D721Med (cell line): ENCODE measurements at places on chromosomes 7 and 10.

GRCh38 chr10:77400033-77400432 is 237.6 kb downstream of the KCNMA1 start:
- DNase-seq: no peak

- DNase-seq: no peak
Observed at GRCh38 chr10:123507298-123507697, 158.9 kb upstream of the GPR26 start.

DNA sequence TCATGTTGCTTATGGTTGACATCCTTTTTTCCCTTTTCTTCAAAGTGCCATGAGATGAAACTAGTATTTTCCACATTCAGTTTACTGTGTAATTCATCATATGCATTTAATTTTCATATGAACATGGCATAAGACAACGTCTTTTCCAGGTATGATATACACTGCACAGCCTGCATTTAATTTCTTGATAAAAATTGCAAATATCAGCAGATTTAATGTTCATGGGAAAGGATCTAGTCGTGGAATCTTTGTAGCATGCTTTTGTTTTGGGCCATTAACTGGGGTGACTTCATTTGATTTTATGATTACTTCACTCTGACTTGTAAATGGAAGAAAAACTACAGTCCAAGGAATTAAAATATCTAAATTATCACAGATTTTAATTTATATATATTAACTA is 837.3 kb downstream of the IPMK start:
- no peak for DNase-seq

DNA sequence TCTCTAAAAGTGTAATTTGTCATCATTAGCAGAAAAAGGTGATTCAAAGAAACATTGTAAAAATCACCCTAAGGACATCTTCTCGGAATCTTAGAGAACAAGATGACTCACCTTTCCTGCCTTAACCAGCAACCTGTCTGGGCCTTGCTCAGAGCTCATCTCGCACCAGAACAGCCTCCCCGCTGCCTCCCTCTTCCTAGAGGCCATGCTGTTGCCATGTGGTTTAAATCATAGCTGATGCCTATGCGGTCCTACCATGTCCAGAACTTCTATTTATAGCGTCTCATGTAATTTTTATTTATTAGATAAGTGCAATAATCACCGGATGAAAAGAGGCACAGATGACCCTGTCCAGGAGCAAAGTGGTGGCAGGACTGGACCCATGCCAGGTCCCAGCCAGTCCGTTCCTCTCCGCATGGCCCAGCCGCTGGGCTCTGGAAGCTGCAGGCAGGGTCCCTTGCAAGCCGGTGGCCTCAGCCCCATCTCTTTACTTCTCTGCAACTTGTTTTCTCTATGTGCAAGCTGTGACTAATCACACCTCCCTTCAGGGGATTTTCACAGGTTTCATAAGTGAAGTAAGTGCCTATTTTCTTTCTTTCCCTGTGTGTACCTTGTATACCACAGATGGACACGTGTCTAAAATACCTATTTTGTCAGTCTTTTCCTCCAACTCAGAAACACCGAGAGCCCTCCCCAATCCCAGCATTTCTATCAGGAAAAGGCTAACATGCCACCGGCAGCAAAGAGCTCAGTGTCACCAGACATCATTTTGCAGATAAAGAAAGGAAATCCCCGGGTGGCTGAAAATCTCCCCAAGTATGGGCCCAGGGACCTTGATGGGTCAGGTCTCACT is 27.1 kb downstream of the KLF6 start:
- DNase-seq: no peak

DNA sequence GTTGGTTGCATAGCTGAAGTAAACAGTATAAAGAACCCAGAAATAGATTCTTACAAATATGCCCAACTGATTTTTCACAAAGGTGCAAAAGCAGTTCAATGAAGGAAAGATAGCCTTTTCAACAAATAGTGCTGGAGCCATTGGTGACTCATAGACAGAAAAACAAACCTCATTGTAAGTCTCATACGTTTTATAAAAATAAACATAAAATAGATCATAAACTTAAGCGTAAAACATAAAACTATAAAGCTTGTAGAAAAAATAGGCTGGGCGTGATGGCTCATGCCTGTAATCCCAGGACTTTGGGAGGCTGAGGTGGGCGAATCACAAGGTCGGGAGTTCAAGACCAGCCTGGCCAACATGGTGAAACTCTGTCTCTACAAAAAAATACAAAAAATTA is 318.8 kb upstream of the IGFBP3 start:
- DNase-seq: no peak

DNA sequence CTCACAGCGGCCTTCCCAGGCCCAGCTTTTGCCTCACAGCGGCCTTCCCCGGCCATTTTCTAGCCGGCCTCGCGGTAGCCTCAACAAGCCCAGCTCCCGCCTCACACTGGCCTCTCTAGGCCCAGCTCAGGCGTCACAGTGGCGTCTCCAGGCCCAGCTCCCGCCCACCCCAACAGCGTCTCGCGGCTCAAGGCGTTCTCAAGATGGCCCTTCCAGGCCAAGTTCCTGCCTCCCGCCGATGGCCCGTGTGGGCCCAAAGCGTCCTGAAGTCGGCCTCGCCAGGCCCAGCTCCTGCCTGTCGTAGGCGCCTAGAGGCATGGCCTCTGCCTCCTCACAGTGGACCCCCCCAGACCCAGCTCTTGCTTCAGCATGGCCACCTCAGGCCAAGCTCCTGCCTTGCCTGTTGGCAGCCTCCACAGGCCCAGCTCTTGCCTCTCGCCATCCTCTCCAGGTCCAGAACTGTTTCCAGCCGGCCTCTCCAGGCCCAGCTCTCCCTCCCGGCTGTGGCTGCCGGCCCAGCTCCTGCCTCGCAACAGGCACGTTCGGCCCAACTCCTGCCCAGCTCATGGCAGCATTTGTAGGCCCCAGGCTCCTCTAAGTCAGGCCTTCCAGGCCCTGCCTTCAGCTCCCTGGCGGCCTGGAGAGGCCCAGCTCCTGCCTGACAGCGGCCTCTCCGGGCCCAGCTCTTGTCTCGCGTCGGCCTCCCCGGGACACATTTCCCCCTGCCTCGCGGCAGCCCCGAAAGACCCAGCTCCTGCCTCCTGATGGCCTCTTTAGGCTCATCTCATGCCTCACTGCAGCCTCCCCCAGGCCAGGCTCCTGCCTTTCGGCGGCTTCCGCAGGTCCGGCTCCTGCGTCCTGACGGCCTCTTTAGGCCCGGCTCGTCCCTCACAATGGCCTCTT is 18.8 kb upstream of the TMEM248 start:
- DNase-seq: no peak

DNA sequence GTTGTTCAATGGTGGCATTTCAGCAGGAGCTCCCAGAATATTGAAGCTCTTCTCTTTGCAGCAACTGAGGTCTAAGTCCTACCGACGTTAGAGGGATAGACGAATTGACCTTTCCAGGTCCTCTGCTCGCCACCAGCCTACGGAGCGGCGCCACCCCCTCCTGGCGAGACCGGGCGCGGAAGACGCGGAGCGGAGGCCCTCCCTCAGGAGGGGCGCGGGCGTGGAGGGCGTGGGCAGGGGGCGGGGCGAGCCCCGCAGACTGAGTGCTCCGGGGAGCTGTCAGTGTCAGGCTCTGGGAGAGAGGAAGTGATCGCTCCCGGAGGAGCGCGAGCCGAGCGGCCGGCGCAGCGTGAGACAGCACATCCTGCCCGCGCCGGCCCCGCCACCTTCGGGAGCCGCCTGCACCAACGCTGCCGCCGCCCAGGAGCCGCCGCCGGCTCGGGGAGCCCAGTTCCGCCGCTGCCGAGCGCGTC is at the start of gene DYNC1I1:
Gene DYNC1I1 (plus strand): TSS at position 257 of the 473 bp plus-strand sequence. CDS start 32,176 bp downstream, outside the sequence.
- DNase-seq: peak; percentile 63

GRCh38 chr10:113522460-113522859 is 30.4 kb upstream of the HABP2 start:
- DNase-seq: no peak

DNA sequence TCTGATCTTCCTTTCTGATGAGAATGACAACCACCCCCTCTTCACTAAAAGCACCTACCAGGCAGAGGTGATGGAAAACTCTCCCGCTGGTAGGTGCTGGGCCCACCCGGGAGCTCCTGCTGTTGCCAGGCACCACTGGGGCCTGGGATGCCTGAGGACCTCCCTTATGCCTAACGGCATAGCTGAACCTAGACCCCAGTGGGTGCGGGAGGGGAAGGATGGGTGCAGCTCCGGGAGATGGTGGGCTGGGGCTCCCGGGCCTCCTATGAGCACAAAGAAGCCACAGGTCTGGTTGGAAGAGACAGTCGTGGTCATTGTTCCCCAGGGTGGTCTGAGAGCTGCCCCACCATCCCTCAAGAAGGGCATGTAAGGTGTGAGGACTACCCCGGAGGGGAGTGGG is 15.6 kb upstream of the VSIR start:
- no peak for DNase-seq

GRCh38 chr10:128116851-128117615 is 9.2 kb downstream of the MKI67 start:
- no peak for DNase-seq

- DNase-seq: no peak
Observed at GRCh38 chr7:122507591-122507990, 191.3 kb downstream of the RNF133 start.

DNA sequence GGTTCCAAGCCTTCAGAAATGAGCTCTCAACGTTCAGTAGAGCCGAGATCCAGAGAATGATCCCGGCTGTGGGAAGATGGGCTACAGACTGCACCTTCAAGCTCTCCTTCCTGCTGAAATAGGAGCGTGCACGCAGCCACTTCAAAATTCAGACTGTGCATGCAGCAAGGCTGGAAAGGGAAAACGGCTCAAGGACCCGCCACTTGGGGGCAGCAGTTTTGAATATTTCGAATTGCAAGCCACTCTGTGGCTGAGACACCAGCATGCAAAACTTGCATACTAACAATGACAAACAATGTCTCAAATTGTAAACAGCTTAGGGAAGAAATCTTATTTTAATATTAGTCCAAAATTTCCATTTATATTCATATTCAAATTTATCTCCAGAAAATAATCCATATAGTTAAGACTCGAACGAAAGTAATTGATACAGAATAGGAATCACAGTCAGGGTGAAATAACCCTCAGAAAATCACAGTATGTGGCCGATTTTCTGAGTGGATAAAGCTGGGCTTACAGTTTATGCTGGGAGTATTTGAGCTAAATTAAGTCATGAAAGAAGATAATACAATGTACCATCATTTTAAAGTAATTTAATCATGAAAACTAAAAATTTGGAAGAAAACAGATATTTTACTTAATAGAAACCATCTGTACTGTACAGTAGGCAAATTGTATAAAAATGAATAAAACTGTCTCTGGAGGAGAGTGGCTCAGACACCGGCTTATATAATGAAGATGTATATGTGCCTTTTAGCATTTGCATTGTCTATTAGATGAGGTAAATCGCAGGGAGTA is 137.9 kb upstream of the MKI67 start:
- DNase-seq: no peak

GRCh38 chr7:95411036-95411435 is 14.9 kb upstream of the PON3 start:
- no peak for DNase-seq

- DNase-seq: no peak
Observed at GRCh38 chr10:96212911-96213310, 58.5 kb downstream of the BLNK start.

GRCh38 chr7:152050547-152050971 is 25.1 kb downstream of the GALNT11 start:
- no peak for DNase-seq

GRCh38 chr10:113534423-113534822 is 18.4 kb upstream of the HABP2 start:
- DNase-seq: no peak

DNA sequence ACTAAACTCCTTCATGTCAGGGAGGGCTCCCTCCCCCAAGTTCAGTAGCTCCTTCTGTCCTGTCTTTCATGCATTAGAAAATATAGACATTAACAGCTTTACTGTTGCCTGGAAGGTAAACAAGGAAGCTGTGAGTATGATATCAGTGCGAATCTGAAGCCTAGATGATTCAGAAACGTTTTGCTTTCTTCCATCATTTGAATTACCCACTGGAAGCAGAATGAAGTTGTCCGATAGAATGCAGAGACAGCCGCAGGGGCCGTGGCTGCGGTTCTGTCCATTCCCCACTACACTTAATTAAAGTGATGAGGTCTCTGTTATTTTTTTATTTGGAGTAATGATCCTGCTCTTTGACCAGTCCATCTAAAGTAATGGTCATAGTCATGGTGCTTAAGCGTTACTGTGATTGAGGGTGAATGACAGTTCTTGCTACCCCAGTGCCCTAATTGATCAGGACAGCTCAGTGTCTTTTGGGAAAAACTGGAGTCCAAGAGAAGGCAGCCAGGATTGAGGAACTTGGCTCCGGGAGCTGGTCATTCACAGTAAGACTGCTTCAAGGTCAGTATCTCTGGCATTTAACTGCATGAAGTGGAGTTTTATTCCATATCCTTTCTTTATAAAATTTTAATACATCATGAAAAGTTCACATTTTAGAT is 69.9 kb downstream of the PTPRE start:
- DNase-seq: no peak

- DNase-seq: no peak
Observed at GRCh38 chr7:102834466-102834865, 78.3 kb upstream of the LRRC17 start.

GRCh38 chr7:12373580-12374263 is 29.9 kb downstream of the VWDE start:
- DNase-seq: no peak

- no peak for DNase-seq
Observed at GRCh38 chr10:113617086-113617485, 46.8 kb downstream of the NRAP start.

- DNase-seq: no peak
Observed at GRCh38 chr10:31099094-31099493, 67.4 kb upstream of the ZNF438 start.

DNA sequence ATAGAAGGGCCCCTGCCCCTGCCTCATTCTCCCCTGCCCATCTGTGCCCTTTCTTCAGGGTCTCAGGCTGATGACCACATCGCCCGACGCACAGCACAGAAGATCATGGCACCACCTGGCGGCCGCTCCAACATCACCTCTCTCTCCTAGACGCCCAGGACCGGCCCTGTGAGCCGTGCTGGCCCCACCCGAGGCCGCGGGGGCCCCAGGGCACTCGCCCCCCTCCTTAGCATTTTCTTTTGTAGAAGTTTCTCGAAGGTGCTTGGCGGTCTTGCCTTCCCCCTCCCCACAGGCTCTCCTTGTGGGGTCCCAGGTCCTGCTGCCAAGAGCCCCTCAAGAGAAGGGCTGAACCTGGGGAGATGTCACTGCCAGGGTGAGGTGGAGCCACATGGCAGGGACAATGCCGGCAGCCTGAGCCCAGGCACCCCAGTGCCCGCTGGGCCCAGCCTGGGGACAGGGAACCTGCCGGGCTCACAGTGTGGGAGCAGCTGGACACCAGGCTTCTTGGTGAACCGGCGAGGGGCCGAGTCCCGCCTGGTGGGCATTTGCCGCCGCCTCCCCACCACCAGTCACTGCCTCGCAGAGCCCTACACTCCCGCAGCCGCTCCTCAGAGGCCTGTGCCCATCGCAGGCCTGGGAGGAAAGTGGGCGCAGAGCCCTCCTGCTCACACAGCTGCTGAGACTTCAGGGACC is 18.2 kb downstream of the DPYSL4 start:
- DNase-seq: no peak

DNA sequence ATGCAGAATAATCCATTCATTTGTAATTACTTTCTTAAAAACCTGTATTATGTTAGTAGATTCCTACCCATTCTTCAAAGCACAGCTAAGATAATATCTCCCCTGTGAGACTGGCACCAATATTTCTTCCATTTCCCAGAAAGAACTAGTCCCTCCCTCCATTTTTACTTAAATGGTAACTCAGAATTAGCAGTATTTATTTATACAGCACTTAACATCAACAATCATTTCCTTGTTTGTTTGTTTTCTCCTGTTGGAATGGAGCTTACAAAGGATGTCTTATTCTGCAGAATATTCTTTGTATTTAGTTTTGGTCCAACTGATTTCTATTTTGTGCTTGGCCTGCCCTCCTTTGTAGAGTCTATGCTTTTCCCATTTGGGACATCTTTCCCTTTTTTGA is 32.1 kb upstream of the PTPN12 start:
- no peak for DNase-seq

- no peak for DNase-seq
Observed at GRCh38 chr7:47095946-47096345, 486.0 kb downstream of the TNS3 start.
